NCI-H510A (cell line): ENCODE measurements at places on chromosomes 7 and 10.

- peak; percentile 62 for DNase-seq
These were observed 3.5 kb upstream of the IGF2BP3 start for GRCh38 chr7:23473844-23474093.

GRCh38 chr7:151631953-151632749, 112.5 kb upstream of the RHEB start:
- peak; percentile 68 for DNase-seq

DNA sequence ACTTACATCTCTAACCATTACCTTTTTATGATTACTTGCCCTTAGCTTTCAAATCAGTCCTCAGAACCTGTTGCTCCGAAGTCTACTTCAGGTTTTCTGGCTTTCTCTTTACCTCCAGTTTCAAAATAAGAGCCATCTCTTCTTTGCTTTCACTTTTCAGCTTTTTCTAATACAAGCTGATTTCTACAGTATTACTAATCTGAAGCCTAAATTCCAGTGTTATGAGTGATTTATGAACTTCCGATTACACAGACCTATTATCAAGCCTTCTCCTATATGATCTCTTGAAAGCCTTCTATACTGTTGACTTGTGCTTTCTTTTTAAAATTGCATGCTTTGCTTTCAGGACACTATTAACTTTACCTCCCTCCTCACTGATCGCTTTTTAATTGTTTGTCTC, 1307.8 kb upstream of the CELF2 start:
- no peak for DNase-seq

GRCh38 chr7:3092468-3092867, 48.8 kb upstream of the CARD11 start:
- no peak for DNase-seq

GRCh38 chr7:27163288-27164044, 1.9 kb downstream of the HOXA9 start:
- no peak for DNase-seq

- DNase-seq, result no peak
These were observed 3.4 kb downstream of the CLEC2L start for GRCh38 chr7:139526578-139527544.

DNA sequence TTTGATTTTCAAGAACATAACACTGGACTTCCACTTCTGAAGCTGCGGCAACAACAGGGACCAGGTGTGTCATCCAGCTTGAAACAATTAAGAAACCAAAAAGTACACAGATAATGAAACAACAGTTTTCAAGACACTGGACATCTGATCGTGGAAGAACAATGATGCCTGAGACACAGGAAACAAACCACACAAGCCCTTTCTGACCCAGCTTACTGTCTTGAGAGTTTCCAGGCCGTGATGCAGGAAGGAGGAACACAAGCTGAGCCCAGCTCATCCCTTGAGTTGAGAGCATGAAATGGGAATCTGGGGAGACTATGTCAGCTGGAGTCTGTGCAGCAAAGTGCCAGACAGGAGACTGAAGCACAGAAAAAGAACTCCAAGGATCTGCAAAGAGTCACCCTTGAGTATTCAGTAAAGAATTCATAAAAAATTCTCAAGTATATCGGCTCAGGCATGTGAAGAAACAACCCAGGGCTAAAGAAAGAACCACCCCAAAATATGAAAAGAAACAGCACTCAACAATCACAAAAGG, 91.6 kb downstream of the RNF32 start:
- no peak for DNase-seq
